ENCODE measurements at places on chromosomes 2 and 18.

- no peak for DNase-seq
Measured at GRCh38 chr18:72866901-72867745, 664 bp downstream of the NETO1 start.

DNA sequence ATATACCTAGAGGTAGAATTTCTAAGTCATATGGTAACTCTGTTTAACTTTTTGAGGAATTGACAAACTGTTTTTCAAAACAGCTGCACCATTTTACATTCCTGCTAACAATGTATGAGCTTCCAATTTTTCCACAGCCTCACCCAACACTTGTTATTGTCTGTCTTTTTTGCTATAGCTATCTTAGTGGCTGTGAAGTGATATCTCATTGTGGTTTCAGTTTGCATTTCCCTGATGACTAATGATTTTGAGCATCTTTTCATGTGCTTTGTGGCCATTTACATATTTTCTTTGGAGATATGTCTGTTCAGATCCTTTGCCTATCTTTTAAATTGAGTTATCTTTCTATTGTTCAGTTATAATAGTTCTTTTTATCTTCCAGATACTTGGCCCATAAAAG is 273.8 kb downstream of the AGPS start:
- DNase-seq: no peak

GRCh38 chr2:179837408-179837807 is 24.0 kb downstream of the ZNF385B start:
- DNase-seq: peak; percentile 28

GRCh38 chr2:238244151-238244550 is 4.3 kb upstream of the HES6 start:
- DNase-seq: no peak

GRCh38 chr2:106581328-106581727 is 94.2 kb downstream of the CD8B2 start:
- DNase-seq: no peak

DNA sequence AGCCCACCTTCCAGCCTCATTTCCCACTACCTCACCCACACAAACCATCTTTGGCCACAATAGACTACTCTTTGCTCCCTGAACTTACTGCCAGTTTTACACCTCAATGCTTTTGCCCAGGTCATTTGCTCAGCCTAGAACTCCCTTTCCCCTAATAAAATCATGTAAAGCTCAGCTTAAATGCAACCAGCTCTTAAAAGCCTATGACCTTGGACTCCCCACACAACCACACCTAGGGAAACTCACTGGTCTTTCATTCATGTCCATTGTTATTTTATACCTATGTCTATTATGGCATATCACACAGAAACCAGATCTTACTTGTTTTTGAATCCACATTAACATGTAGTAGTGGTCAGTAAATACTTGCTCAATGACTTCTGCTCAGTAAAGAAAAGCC is 14.5 kb upstream of the XDH start:
- DNase-seq: no peak

- no peak for DNase-seq
Measured at GRCh38 chr2:66601624-66602023, 166.7 kb downstream of the MEIS1 start.

GRCh38 chr2:126761981-126762878 is 106.3 kb downstream of the GYPC start:
- no peak for DNase-seq

- no peak for DNase-seq
Measured at GRCh38 chr18:49096021-49096420, 145.3 kb upstream of the SMAD7 start.

- no peak for DNase-seq
Measured at GRCh38 chr2:8514796-8515758, 166.8 kb upstream of the ID2 start.

GRCh38 chr2:8957628-8958027 is 45.9 kb downstream of the MBOAT2 start:
- DNase-seq: no peak

DNA sequence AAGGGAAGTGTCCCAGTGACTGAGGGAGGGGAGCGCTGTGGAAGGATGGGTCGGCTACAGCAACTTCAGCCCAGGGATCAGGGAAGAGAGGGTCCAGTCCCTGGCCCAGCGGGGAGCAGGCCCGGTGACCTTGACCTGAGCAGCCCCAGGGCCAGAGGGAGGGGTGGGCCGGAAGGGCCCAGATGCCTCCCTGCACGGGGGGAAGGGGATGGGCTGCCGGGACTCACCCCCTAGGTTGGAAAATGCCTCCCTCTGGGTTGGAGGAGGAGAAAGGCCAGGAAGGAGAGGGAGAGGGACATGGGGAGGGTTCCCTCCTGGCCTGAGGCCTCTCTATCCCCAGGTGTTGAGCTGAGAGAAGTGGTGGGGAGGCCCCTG is 19.8 kb downstream of the GPC1 start:
- no peak for DNase-seq

- DNase-seq: no peak
Measured at GRCh38 chr2:229273006-229273722, 2.1 kb upstream of the PID1 start.

GRCh38 chr2:40259900-40260299 is 192.0 kb downstream of the SLC8A1 start:
- DNase-seq: peak; percentile 36

DNA sequence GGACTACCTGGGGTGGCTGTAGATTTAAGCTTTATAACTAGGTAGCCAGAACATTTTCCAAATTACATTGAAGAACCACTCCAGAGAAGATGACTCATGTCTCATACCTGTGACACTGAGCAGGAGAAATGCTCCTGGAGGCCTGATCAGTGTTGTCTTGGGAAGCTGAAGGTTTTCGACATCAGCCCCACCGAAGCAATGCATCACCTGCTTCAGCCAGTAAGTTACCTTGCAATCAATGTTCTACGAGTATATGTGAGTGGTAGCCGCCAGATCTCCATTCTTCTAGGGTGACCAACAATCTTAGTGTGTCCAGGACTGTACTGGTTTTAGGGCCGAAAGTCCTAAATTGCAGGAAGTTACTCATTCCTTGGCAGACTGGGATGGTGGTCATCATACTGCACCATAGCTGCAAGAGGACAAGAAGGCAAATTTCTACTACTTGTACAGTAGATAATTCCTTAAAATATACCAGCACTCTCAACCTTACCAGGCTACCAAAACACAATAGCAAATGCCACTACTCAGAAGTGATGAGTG is 109.3 kb upstream of the LINC00305 start:
- DNase-seq: no peak

GRCh38 chr18:48962252-48962993 is 11.7 kb upstream of the SMAD7 start:
- no peak for DNase-seq

DNA sequence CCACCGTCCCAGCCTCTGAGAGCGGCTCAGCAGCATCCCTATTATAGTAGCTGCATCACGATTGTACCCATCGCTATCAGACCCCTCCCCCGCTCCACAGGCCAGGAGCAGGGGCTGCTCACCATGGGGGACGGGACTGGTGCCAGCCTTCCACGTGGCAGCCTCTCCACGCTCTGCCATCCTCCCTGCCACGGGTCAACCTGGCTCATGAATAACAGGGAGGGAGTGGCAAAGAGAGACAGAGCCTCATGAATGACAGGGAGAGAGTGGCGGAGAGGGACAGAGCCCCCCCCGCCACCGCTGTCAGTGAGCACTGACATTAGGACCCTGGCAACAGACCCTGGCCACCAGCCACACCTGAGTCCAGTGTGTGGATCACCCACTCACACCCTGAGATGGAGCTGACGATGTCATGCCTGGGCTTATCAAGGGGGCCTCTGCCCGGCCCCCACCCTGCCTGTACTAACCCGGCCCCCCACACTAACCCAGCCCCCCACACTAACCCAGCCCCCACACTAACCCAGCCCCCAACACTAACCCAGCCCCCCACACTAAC is 16.9 kb downstream of the CROCC2 start:
- DNase-seq: no peak

DNA sequence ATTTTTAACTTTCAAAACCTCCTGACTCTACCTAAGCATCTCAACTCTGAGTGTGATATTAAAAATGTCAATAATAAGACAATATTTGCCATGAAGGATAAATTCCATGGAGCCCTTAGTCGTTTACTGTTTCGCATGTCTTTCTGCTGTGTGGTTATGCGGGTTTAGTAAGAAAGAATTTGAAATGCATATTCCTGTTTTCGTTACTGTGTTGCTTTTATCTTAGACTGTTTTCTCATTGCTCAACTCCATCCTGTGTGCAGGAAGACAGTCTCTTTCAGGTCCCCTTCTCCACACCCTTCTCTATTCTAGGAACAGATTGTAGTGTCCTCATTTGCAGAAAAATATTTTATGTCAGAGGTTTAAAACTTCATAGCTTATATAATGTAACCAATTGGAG is 82.5 kb upstream of the MAP3K20 start:
- DNase-seq: no peak

- peak; percentile 46 for DNase-seq
Measured at GRCh38 chr18:39647627-39648534, 2082.3 kb upstream of the CELF4 start.

DNA sequence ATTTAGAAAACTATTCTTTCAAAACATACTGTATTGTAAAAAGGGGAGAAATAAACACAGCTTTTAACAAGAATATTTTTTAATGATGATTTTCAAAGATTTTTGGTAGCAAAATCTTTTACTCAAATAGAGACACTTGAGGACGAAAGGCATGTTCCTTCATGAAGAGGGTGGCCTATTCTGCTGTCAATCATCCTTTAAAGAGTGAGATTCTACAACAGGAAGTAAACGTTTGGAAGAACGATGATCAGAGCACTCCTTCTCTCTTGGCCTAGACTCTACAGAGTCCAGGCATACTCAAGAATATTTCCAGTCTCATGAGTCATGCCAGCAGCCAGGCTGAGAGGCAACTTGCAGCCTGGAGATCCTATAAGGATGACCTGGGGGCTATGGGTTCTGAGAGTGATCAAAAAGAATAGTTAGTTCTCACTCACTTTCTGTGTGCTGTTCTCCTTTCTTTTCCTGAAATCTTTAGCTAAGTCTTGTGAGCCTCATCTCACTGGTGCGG is 62.4 kb upstream of the TCF4 start:
- DNase-seq: no peak

GRCh38 chr2:171128461-171128860 is 32.2 kb downstream of the TLK1 start:
- no peak for DNase-seq

GRCh38 chr2:230231251-230231650 is 5.7 kb downstream of the SP140 start:
- DNase-seq: no peak

GRCh38 chr2:191869178-191869577 is 22.3 kb upstream of the CAVIN2 start:
- no peak for DNase-seq

DNA sequence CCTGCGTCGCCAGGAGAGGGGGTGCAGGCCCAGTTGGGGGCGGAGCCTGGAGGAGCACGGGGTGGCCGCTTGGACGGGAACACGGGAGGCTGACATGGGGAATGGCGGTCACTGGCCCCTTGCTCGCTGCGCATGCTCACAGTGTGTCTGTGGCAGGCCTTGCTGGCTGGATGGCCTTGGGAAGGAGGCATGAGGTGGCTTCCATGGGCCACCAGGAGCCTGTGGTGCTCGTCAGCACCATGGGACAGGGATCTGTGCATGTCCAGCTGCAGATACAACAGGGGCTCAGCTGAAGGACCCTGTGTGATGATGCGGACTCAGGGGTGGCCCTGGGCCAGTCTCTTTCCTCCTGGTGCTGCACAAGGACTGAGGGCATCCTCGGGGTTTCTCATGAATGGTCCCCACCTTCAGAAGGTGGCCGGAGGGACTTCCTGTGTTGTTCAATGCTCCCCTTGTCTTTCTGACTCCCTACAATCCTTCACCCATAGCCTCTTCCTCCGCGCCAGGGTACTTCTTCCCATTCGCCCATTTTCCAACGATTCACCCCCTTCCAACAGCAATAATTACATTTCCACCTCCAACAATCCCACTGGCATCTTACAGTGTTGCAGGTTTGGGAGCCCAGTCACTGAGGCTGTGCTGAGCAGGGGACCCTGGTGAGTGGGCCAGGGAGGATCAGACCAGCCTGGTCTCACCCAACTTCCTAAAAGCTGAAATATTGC is 3.4 kb upstream of the SP140L start:
- peak; percentile 42 for DNase-seq

GRCh38 chr18:76437011-76437410 is 58.0 kb downstream of the ZNF516 start:
- no peak for DNase-seq

DNA sequence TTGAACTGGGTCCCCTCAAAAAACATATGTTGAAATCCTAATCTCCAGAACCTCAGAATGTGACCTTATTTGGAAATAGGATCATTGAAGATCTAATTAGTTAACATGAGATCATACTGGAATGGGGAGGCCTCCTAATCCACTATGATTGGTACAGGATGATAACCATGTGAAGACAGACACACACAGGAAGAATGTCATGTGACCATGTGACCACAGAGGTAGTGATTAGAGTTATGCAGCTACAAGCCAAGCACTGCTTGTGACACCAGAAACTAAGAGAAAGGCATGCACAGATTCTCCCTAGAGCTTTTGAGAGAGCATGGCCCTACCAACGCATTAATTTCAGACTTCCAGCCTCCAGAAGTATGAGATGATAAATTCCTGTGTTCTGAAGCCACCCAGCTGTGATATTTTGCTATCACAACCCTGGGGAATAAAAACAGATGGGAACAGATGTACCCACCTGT is 47.0 kb upstream of the TGIF1 start:
- DNase-seq: no peak

- peak; percentile 76 for DNase-seq
Measured at GRCh38 chr2:105078906-105079495, 41.1 kb downstream of the MRPS9 start.

DNA sequence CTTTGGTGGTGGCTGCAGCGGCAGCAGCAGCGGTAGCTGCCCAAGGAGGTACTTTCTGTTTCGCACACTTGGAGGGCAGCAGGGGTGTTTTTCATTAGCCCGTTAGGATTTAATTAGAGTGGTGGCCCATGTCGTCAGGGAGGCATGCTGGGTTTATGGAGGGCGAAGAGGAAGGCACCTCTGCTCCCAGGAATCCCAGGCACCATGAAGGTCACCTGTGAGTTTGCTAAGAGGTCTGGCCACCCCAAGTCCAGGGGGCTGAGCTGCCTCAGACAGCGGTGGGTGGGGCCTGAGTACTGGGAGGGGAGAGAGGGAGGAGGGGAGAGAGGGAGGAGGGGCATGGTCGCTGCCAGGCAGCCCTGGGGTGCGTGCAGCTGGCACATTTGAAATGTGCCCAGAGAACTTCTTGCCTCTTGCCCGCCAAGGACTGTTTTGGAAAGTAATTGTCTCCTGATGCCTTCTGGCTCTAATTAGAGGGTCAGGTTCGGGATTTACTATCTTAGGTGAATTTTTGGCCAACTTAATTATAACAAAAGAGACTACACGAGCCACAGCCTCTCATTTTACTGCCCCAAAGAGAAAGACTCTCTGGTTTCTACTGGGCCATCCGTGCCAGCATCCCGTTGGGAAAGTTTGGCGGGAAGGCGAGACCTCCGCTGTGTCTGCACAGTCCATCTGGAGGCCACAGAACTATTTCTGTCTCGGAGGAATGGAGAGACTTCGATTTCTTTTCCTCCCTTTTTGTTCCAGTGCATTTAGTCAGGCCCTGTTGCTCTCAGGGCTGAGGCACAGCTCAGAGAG is 62.0 kb downstream of the GLI2 start:
- no peak for DNase-seq

GRCh38 chr18:50569930-50570329 is 10.0 kb downstream of the MAPK4 start:
- DNase-seq: no peak
